ENCODE measurements at places on chromosomes 13 and 19.

DNA sequence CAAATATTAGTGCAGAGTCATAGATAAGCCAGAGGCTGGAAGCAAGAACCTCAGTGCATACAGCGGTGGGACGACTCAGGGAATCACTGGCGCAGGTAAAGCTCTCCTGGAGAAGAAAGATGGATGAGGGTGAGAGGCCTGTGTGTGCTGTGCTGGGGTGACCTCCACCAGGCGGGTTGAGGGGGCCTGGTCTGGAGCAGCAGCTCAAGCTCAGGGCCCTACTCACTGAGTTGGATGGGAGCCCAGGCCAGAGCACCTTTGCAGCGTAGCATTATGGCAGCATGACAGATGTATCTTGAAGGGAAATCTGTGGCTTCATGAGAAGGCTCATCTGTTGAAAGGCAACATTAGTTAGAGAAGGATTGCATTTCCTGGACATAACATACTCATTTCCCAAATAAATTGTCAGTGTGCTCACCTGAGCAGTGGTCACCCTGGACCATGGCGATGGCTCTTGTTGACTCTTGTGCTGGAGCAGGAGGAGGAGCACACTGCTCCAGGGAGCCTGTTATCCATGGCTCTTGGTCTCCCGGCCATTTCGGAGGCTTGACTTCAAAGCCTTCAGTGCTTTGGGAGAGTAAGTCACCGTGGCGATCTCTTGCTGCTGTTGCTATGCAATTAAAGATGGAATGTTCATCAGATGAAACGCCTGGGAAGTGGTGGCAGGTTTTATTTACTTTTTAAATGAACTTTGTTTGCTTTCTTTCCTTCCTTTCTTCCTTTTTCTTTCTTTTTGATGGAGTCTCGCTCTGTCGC, 25.0 kb downstream of the HNRNPM start:
- DNase-seq: no peak

- DNase-seq: no peak
These were observed 114.7 kb downstream of the RAP2A start for GRCh38 chr13:97548711-97549110.

DNA sequence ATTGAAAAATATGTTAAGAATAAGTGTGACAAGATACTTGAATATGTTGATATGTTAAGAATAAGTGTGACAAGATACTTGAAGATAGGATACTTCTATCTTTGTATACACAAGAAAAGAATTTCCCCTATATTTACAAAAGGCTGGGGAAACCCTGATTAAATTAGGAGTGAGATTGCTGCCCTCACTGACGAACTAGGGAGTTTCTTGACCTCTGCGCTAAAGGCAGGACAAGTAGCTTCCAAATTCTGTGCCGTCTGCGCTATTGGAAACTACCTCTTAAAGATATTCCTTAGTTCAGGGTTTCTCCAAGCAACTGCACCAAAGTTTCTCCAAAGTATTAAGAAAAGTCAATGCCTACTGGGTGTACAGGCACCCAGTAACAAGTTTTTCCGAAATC, 730 bp downstream of the ZNF260 start:
- DNase-seq: no peak

- no peak for DNase-seq
These were observed 353.6 kb upstream of the GPC6 start for GRCh38 chr13:92873029-92873428.

GRCh38 chr13:34361560-34361959, 543.6 kb downstream of the RFC3 start:
- no peak for DNase-seq

DNA sequence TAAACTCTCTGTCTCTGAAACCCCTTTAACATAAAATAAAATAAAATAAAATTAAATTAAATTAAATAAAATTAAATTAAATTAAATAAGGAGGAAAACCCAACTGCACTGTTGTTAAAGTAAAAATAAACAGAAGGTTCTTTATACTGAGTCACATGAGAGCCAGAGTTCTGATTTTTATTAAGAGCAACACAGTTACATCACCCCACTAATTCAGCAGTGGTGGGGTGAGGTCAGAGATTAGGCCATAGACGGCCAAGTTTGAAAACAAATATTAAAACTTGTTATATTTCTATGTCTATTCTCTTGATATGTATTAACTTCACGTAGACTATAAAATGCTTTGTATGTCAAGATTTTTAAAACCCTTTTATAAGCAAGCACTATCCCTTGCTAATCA, 59.5 kb downstream of the MYCBP2 start:
- DNase-seq: no peak

DNA sequence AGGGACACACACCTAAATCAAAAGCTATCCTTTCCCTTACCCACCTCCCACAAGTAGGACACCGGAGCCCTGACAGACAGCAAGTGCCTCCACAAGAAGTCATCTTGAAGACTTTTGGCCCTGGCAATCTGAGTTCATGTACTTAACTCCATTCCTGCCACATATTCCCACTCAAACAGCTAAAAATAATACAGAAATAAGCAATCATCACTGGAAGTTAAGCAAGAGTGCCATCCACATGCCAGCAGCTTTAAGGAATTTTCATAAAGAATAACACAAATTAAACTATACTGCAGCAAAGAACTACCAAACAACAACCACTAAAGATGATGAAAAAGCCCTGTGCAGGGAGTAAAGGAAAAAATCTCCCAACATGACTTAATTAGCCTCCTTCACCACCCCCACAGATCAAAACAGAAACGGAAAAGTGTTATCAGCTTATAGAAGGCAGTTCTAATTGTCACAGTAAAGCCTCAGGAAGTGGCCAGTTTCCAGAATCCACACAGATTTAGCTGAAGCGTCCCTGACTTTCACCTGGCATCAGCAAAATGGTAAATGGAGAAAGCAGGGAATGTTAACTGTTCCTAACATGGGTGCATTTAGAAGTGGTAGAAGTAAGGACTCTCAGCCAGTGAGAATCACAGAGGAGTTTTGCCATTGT, 343.9 kb downstream of the TBC1D4 start:
- DNase-seq: no peak

- DNase-seq: no peak
These were observed 27.7 kb downstream of the GPR42 start for GRCh38 chr19:35398570-35398969.

DNA sequence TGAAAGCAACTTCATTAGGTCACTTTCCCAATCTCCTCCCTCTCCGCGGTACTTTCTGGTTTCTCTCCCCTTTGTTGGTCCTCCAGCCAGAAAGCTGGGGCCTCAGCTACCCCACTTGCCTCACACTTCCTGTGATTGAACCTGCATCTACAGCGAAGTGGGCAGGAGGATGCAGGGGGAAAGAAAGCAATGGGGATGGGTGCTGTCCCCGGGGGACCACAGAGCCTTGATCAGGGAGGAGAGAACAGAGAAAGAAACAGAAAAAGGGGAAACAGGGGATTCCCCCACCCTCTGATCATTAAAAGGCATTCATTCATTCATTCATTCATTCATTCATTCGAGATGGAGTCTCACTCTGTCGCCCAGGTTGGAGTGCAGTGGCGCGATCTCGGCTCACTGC, 74.2 kb downstream of the TRPM4 start:
- no peak for DNase-seq

- no peak for DNase-seq
These were observed 106.8 kb downstream of the NHLRC3 start for GRCh38 chr13:39144941-39145533.

DNA sequence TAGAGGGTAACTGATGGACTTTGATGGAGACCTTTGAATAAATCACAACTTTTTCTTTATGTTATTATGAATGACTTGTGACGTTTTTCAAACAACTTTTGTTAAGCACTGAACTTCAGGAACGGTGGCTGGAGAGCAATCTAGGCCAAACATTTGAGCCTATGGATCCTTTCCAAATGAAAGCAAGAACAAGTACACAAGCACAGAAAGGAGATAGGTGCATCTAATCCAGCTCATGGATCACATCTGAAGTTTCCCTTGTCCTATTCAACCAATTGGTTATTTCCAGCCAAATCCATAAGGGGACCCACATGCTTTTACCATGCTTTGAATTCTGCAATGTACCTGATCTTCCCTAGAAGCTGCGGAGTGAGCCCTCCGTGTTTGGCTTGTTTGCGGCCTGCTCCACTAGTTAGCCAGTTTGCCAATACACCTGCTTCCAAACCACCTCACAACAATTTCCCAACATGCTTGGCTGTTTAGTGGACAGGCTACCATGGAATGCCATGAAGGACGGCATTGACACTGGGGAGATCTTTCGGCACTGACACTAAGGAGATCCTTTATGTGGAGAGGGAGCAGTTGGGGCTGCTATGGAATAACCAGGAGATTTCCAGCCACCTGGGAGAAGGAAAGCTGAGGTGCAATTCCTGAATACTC, 315.9 kb downstream of the DNAJC15 start:
- no peak for DNase-seq

DNA sequence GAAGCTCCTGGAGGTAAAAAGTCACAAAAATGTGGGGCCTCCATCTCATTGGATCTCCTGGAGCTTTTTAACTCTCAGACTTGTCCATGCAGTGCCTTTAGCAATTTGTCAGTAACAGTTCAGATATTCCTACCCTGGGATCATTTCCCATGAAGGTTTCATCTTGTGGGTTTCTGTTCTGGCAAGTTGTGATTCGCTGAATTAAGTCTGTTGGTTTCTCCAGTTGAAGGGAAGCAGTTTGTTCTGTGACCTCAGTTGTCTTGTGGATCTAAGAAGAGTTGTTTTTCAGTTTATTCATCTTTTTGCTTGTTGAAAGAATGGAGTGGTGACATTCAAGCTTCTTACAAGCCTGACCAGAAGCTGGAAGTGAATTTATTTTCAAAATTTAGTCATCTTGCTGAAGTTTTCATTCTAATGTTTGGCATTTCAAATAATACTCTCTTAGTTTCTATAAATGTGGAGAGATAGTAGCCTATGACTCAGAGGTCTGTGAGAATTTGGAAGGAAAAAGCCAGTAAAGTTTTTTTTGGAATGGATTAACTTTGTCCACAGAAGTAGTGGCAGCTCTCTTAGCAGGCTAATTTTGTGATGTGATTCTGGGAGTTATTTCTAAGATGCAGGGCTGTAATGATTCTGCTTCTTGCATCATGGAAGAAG, 120.1 kb upstream of the CSNK1A1L start:
- DNase-seq: no peak

DNA sequence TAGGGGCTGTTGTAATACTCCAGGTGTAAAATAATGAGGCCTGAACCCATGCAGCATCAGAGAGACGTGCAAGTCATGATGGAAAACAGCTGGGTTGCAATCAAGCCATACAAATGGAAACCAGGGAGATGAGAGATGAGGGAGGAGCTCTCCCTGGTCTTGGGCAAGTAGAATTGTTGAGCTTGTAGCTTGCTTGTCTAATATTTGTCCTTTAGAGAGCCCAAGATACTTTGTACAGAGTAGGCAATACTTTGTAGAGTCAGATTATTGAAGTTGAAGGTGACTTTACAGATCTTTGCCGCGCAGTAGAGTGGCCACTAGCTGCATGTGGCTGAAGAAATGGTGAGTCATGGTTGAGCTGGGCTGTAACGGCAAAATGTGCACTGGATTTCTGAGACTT, 8.3 kb downstream of the ATP8A2 start:
- no peak for DNase-seq

GRCh38 chr19:30587869-30588268, 215.7 kb downstream of the ZNF536 start:
- no peak for DNase-seq
